ENCODE measurements at places on chromosomes 1 and 21. TPM values are rescaled to one million over a fixed set of nuclear protein-coding genes. Genes with fewer than 3 reads are reported as not detected.

DNA sequence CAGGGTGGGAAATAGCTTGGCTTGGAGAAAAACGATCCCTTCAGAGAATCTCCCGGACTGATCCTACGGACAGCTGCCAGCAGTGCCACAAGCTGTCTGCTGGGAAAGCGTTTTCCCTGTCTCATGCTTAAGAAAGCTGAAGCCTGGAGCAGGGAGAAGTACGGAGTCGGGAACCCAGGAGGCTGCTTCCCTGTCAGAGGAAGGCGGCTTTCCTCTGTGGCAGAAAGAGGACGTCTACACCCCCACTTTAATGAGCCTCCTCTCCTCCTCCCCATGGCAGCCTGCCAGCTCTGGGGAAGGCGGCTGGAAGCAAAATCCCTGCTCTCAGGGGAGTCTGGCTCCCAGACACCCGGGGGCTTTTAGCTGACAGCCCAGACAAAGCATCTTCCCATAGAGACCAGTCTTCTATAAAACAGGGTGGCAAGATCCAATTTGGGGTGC, 7.3 kb downstream of the KIF21B start:
- DNase-seq = peak; percentile 52

GRCh38 chr1:2786329-2787162, 14.9 kb downstream of the TTC34 start:
- DNase-seq = no peak

GRCh38 chr1:3905953-3906671, 6.0 kb upstream of the C1orf174 start:
- DNase-seq = no peak

DNA sequence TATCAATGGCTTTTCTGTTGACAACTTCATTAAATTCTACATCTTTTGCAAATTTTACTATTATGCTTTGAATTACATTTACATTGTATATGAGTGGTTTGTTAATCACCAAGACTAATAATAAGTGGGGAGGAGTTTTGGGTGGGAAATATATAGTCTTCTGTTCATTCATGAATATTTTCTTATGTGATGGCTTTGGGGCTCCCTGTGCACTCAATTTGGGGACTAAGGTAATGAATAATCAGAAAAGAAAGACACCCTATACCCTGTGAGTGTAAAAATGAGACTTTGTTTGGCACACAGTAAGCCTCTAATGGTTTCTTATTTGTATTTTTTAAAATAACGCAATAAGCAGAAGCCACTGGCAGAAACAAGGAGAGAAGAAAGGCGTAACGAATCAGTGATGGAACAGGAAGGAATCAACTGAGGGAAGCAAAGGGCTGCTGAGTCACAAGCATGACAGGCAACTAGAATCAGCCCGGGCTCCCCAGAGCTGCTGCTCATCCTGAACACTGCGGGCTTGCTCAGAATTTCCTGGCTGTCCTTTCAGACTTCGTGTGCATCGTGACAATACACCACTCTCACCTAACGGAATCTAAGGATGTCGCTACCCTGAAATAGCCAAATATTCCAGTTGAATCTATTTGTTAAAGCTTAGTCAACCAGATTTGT, 20.8 kb upstream of the RGS2 start:
- DNase-seq = peak; percentile 56

Gene KLF17
- under 0.01 TPM for total RNA-seq

Gene FAM89A
- total RNA-seq = 7.7 TPM

DNA sequence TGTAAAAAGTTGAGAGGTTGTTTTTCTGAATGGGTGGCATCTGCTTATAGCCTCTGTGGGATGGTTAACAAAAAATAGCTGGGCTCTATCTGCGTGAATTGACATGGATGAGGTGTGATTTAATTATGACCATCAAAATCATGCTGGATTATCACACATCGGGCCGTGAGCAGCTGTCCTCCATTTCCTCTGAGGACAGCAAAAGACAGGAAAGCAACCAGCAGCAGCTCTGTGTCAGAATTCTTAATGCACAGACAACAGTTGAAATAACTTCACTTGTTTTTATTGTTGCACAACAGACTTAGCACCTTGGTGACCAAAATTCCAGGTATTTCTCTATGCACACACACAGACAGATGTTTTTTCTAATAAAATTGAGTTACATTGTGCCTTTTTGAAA, 54.5 kb upstream of the LAPTM5 start:
- no peak for DNase-seq

GRCh38 chr1:57464756-57465155, 40.9 kb upstream of the DAB1 start:
- DNase-seq = no peak

DNA sequence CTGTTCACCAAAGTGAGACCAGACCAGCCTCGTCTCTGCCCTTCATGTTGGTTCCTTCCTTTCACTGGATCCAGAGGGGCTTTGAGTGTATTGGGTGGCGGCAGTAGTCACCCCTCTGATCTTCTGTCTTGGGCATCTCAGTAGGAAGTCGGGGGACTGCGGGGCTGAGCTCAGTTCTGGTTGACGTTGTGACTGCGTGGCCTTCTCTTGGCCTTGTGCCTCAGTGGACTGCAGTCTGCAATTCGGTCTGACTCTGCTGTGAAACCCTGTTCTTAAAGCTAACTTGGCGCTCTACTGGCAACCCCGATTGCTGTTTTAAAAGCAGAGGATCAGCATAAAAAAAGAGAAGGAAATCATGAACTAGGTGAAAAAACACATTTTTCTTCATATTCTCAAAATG, 56.7 kb downstream of the SLC37A1 start:
- DNase-seq = no peak

GRCh38 chr1:195005338-195005737, 1602.9 kb downstream of the KCNT2 start:
- DNase-seq = no peak

Gene SZT2
- total RNA-seq = 35.4 TPM

- no peak for DNase-seq
Observed at GRCh38 chr1:14539953-14540563, 58.4 kb upstream of the KAZN start.

DNA sequence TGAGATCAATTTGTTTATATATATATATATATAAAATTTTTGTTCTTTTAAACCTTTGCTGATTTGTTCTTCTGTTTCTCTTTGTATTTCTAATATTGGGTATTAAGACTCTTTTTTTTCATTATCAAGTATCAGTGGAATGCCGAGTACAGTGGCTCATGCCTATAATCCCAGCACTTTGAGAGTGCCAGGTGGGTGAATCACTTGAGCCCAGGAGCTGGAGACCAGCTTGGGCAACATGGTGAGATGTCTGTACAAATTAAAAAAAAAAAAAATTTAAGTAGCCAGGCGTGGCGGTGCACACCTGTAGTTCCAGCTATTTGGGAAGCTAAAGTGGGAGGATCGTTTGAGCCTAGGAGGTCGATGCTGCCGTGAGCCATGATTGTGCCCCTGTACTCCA, 67.1 kb downstream of the MAST2 start:
- DNase-seq = no peak

DNA sequence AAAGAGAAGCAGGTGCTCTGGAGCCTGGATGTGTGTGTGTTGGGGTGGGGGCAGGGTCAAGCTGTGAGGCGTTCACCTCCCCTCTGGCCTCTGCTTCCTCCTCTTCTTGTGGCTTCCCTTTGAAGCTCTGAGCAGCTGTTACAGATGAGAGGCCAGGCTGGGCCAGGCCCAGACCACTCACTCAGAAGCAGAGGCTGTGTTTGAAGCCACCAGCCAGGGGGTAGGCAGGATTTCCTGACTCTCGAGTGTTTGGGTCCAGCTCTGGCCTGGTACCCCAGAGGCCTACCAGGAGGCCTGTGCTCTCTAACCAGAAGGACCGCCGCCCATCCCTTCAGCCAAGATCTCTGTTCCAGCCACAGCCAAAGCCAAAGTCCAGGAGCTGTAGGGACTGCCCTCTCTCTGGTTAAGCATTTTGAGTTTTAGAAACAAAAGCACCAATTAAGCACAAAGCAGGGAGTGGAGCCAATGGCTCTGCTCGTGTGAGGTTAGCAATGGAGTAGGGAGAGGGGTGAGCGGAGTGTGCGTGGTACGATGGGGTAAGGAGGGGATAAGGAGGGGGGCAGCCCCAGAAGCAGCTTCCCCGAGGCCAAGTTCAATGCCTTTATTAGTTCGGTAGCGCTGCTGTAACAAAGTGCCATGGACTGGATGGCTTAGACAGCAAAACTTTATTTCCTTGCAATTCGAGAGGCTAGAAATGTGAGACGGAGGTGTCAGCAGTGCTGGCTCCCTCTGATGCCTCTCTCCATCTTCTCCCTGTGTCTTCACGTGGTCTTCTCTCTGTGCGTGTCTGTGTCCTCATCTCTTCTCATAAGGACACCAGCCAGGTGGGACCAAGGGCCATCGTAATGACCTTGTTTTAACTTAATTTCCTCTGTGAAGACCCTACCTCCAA, 20.5 kb downstream of the RCSD1 start:
- DNase-seq = no peak

Gene PLA2G2D
- total RNA-seq = not detected

DNA sequence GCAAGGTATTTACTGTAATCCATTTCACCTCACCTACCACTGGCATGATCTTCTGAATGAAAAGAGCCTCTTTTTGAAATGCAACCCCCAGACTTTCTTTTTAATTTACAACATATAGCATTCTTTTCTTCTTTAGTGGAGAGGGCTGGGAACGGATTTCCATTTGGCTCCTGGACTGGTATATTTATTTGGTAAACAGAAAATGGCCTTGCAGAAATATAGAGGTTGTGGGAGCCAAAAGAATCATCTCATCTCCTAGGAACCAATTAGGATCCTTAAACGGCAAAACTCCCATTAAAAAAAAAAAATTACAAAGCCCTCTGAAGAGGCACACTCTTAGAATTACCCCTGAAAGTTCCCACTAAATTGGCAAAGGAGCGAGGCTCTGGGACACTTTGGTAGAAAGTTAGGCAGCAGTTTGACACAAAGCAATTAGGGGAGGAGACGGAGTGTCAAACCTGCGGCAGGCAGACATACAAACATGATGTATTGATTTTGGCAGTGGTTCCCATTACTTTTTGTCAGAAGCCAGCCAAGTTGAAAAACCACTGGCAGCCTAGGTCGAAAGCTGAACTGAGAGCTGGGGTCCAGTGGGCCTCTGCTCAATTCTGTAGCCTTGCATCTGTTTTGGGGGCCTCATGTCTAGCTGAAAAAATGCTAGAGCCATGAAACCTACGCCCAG, 135.1 kb upstream of the MAGI3 start:
- no peak for DNase-seq

Gene EVA1C
- total RNA-seq = 8.4 TPM

Gene SLC5A9
- total RNA-seq = not detected

DNA sequence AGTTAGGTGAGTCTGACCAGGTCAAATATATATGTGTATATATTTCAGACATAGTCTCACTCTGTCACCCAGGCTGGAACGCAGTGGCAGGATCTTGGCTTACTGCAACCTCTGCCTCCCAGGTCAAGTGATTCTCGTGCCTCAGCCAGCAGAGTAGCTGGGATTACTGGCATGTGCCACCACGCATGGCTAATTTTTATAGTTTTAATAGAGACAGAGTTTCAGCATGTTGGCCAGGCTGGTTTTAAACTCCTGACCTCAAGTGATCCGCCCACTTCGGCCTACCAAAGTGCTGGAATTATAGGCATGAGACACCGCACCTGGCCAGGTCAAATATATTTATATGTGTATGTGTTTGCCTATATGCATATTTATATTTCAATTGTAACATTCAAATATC, 581.5 kb upstream of the B3GALT2 start:
- no peak for DNase-seq

Gene SYPL2
- total RNA-seq = 4.5 TPM

Gene MFAP2
- 70.2 TPM for total RNA-seq

DNA sequence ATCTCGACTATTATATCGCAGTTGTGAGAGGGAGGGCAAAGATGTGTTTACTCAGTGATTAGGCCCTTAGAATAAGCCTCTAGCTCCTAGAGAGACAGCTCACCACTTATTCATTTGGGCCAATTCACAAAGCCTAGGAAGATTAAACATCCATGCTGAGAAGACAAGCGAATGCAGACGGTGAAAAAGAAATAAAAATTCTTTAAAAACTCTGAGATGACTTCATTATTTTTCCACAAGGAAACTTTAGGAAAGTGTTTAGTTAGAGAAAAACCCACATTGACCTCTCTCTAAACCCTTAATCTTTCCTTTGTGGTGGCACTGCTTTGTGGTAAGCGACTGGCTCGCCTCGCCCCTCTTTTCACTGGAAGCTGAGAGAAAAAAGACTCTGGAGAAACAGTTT, 146.8 kb upstream of the DMRTA2 start:
- DNase-seq = no peak

DNA sequence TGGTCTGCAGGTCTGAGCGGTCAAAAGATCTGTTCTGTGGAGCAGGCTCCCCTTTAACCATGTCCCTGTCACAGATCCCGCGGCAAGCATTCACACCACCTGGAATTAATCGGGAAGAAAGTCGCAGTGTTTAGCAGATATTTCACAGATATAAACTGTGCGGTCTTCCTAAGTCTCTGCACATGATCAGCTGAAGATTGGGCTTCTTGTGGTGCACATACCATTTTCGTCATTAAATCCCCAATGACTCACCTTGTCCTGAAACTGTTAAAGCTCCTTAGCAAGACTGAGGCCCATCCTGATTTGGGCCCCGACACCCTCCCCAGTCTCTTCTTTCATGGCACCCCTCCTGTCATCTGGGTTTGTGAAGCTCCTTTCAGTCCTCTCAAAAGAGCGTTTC, 158.8 kb downstream of the KIF26B start:
- DNase-seq = no peak

DNA sequence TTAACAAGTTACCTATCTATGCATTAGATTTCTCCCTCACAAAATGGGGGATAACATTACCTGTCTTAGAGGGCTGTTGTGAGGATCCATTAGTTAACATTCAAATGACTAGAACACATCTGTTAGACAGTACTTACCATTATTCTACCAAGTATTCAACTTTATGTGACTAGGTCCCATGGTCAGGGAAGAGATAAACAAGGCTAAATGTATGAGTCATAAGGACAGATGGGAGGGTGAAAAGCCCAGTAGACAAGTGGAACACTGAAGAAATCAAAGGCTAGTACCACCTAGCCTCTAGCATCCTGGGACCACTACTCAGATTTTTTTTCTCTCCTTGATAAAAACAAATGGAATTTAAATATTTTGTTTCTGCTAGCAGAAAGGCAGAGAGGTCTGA, 9.0 kb upstream of the VHLL start:
- peak; percentile 74 for DNase-seq

GRCh38 chr1:33908324-33908956, 44.6 kb downstream of the HMGB4 start:
- no peak for DNase-seq

GRCh38 chr1:233647073-233647472, 33.2 kb downstream of the KCNK1 start:
- DNase-seq = peak; percentile 5

Gene FAAH
- 0.86 TPM for total RNA-seq

Gene CXADR
- total RNA-seq = 0.32 TPM

Gene OPRD1
- not detected for total RNA-seq

GRCh38 chr1:96365076-96365475, 356.5 kb upstream of the PTBP2 start:
- no peak for DNase-seq

Gene ERICH3
- total RNA-seq = not detected

Gene EFNA3
- total RNA-seq = 0.43 TPM

- DNase-seq = no peak
Observed at GRCh38 chr1:69295265-69295664, 272.5 kb upstream of the LRRC7 start.
